ENCODE measurements at places on chromosomes 5 and 9.

GRCh38 chr5:67246108-67246507 is 49.5 kb upstream of the CD180 start:
- no peak for DNase-seq

DNA sequence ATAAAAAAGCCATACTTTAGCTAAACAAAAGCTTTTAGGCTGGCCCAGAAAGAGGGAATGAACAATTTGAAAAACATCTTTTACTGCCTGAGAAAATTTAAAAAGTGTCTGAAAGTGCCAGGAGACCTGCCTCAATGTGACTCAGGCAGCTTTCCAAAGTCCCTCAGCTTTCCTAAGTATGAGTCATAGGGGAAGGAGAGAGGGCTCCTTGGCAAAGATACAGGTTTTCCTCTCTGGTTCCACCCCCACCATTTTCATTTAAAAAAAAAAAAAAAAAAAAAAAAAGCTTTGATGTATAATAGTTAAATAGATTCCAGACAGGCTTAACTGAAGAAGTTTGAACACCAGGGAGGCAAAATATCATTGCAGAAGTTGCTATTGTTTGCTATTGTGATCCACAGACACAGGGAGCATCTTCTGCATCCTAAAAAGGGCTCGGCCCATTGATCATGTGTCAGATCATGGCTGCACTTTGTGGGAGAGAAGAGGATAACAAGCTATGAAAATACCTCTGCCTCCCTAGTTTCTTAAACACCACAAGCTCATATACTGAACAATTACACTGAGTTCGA is 71.5 kb downstream of the MRPS27 start:
- peak; percentile 65 for DNase-seq

GRCh38 chr5:133824661-133825254 is 143.7 kb downstream of the C5orf15 start:
- DNase-seq = peak; percentile 20

DNA sequence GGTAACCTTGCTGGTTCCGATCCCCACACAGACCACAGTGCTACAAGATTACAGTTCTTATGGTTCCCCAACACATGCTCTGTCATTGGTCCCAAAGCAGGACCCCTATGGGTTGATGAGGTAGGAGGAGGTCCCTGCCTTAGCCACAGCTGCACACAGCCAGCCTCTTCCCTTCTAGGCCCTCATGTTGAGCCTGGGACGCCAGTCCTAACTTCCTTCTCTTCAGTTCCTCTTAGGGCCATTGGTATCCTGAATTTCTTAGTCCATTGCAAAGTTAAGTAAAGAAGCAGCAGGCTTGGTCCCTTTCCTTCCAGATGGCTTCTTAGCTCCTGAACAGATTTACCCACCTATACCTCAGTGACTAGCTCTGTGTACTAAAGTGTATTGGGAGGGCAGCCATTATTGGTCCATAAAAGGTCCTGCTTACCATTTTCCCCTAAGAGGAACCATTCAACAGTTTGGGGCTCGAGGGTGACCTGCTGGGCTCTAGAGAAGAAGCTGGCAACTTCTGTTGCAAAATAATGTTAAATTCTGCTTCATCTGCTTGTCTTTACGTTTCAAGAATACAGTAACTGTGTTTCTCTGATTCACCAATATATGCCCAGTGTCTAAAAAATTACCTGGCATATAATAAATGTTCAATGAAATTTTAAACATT is 50.2 kb downstream of the PDCD1LG2 start:
- DNase-seq = no peak
